ENCODE measurements at places on chromosomes 11 and 22.
A peak's percentile ranks its signal among the peaks of the same experiment; 100 is the strongest.

DNA sequence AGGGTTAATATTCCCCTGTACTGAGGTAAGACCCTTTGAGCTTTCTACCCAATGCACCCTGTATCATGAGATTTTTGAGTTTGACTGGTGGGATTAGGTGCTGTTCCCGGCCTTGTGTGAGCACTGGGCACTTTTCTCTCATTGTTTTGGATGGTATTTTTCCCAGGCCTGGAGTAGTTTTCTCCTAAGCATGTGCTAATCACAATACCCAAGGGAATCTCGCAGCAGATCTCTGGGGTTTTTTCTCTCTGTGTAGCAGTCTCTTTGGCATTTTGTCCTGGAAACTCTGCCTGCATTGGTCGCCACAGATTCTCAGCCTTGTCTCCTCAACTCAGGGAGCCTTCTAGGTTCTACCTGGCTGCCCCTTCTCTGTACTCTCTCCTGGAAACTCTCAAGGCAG is 19.9 kb downstream of the IGHMBP2 start:
- DNase-seq = no peak

GRCh38 chr22:33539902-33540751 is 380.1 kb downstream of the LARGE1 start:
- DNase-seq = no peak

- DNase-seq = no peak
These were observed 20.2 kb downstream of the BLID start for GRCh38 chr11:122095681-122096262.

- DNase-seq = peak; percentile 59
These were observed 525 bp downstream of the DGCR2 start for GRCh38 chr22:19121631-19122142.

GRCh38 chr22:44576311-44577260 is 78.6 kb upstream of the RTL6 start:
- DNase-seq = no peak

- DNase-seq = no peak
These were observed 21.8 kb downstream of the NUMA1 start for GRCh38 chr11:72058416-72059034.

- DNase-seq = peak; percentile 91
These were observed 10.4 kb upstream of the CELSR1 start for GRCh38 chr22:46547883-46548244.

DNA sequence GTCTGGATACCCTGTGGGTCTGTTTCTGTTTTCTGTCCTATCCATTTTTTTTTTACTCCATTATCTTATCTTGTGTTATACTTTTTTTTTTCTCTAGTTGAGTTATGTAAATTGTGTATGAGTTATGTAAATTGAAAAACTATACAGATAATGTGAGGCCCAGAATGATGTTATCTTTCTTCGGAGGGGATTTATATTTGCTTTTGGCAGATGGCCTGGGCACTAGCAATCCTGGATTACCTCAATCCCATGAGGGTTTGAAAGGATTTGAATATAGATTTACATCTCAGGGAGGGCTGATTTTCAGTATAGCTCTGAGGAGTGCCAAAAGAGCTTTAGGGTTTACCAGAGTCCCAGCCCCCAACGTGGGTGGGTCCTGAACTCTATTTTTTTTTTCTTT is 71.0 kb downstream of the CSTPP1 start:
- DNase-seq = no peak

GRCh38 chr11:2919837-2920236 is 9.4 kb downstream of the PHLDA2 start:
- DNase-seq = no peak

DNA sequence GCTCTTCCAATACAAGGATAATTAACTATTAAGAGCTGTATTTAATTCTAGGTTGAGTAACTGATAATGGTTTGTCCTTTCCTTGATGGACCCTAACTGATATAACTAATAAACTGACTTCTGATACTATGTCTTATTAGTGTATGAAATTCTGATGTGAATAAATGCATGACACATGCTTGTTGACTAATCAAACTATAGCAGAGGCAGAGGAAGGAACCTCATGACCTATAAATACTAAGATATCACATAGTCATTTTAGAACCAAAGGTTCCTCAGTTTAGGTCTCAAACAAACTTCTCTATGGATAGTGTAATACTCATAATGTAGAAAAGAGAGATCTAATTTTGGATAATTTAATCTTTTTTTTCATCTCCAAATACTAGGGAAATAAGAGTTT is 4.8 kb upstream of the HBD start:
- peak; percentile 47 for DNase-seq

- no peak for DNase-seq
These were observed 88.6 kb upstream of the RCN1 start for GRCh38 chr11:32002311-32002710.

- peak; percentile 92 for DNase-seq
These were observed at the start of gene TYMP for GRCh38 chr22:50529897-50530579. Gene TYMP (minus strand): TSS chr22:50530012. CDS start chr22:50529709, 303 bp downstream.

DNA sequence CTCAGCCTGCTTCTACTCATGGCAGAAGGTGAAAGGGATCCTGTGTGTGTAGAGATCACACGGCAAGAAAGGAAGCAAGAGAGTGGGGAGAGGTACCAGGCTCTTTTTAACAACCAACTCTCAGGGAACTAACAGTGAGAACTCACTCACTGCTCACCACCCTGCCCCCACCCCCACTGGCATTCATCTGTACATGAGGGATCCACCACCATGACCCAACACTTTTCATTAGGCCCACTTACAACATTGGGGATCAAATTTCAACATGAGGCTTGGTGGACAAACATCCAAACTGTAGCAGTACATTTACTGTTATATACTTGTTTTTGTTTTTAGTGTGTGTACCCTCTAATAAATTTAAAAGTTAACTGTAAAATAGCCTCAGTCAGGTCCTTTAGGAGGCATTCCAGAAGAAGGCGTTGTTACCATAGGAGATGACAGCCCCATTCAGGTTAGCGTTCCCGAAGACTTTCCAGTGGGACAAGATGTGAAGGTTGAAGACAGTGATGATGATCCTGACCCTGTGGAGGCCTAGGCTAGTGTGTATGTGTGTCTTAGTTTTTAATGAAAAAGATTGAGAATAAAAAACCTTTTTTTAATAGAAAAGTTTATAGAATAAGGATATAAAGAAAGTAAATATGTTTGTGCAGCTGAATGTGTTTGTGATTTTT is 11.3 kb downstream of the CUL5 start:
- DNase-seq = no peak

DNA sequence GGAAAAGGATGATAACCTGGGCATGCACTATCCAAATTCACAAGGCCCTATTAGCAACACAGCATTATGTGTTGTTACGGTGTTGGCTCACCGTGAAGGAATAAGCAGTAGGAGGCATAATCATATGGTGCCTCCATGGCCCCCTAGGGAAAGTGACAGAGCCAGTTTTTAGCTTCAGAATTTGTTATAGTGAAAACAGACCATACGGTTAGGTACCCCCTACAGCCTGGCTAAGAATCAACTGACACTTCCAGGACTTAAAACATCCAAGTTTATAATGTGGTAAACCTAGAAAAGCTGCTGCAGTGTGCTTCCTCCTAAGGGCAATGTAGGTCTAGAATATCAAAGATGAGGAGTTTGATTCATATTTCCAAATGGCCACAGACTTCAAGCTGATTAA is 30.4 kb downstream of the KIF18A start:
- DNase-seq = no peak
